Stimulated activated CD4-positive, alpha-beta T cell treated with anti-CD3 and anti-CD28 coated beads, Interleukin-15, amount 100 ng/mL, for 48 hours (primary cell): ENCODE measurements at places on chromosomes 7 and 10.

- no peak for DNase-seq
Observed at GRCh38 chr10:117188371-117188770, 8.9 kb upstream of the KCNK18 start.

DNA sequence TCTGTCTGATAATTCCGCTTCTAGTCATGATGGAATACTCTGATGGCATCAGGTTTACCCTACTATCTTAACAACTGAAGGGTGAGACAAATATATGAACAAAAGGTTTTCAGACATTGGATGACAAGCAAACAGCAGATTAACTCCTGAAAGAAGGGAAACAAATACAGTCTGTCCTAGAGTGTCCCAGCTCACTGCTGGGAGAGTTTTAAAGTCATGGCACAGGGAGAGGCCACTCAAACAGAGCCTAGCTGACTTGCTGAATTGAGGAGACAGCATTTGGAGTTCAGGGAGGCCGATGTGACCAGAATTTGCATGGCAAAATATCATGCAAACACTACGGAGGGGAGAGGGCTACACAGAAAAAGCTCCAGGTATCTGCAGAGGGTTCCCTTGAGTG lies 73.1 kb downstream of the MDH2 start:
- DNase-seq, result no peak

DNA sequence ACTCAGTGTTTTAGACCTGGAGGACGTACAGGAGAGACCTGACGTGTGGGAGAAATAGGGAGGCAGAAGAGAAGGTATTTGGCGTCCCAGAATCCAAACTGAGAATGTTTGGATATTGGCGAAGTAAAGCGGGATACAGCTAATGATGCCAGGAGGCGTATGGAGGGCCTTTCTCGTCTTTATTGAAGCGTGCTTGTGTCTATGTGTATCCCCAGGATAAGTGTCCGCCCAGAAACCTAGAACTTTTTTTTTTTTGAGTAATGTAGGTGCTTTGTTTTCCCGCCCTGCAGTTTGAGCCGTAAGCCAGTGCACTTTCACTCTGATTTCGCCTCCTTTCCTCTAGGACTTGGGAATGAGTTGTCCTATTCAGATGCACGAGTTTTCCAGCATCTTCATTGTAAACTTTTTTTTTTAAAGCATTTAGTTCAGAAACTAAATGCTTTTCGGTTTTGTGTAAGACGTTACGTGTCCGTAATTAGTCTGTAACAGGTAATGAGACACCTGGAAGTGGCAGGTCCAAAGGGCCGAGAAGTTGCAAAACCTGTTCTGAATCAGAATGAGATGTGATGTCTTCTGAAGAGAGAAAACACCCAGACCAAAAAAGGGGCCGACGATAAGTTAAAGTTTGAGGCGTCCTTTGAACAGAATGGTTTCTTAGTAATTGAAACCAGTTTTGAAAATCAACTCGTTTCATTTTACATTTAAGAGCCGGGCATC lies 746 bp downstream of the ARL5B start:
- DNase-seq, result peak; percentile 1

GRCh38 chr7:27142580-27143022 lies 880 bp downstream of the HOXA5 start:
- DNase-seq, result no peak

GRCh38 chr10:89525556-89525955 lies 9.8 kb downstream of the SLC16A12 start:
- DNase-seq, result no peak

- DNase-seq, result no peak
Observed at GRCh38 chr10:61120805-61121204, 176.8 kb upstream of the RHOBTB1 start.

- no peak for DNase-seq
Observed at GRCh38 chr10:58963101-58963534, 213.3 kb upstream of the PHYHIPL start.
